Astrocyte of the cerebellum (primary cell): ENCODE measurements at places on chromosomes 6 and 20.

DNA sequence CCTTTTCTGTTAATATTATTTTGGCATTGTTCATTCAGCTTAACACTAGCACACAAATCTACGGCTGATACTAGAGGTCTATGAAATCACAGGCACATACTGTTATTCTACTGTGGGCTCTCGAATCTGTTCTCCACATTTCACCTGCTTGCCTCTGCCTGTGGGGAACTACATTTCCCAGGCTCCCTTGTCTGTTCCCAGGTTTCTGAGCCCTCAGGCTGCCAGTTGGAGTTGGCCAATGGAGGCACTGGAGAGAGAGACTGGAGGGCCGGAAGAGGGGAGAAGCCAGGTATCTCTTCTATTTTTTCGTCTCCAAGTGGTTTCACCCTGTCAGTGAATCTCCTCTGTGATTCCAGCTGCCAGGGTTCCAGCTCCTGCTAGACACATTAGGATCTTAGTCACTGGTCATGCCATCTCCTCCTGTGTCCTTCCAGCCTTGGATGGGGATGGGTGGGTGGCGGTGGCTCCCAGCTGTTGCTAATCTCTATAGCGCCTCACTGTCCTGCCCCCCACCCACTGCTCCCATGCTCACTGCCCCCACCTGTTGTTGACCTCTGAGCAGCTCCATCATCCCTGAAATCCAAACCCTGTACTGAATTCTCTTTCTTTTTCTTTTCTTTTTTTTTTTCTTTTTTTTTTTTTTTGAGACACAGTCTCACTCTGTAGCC, 188.2 kb downstream of the LRFN2 start:
- DNase-seq = no peak

DNA sequence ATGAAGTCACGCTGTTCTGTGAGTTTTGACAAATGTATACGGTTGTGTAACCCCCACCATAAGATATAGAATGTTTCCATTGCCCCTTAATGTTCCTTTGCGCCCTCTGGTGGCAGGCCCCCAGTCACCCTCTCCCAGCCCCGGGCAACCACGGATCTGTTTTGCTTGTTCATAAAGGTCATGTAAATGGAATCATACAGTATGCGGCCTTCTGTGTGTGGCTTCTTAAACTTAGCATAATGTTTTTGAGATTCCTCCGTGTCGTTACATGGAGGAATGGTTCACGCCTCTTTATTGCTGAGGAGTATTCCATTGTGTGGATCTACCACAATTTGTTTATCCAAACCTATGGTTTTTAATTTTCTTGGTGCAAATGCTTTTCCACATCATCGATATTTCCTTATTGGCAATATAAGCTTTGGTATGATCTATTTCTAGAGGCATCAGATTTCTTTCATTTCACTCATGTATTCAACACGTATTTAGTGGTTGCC, 28.4 kb downstream of the LYRM2 start:
- no peak for DNase-seq

DNA sequence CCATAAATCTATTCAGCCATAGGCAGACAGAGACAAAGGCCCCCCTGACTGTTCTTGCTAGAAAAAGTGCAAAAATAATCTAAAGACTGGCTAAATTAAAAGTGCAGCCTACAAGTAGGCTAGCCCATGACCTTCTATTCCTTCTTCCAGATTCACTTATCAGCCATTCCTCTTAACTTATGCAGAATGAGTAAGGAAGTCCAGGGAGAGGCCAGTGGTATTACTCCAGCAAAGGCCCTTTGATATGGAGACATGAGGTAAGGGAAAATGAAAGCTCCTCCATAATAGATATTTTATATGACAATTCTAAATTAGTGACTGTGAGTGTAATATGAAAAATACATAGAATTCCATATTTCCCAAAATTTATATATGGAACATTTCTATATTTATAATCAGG, 199.4 kb downstream of the TBC1D32 start:
- no peak for DNase-seq

DNA sequence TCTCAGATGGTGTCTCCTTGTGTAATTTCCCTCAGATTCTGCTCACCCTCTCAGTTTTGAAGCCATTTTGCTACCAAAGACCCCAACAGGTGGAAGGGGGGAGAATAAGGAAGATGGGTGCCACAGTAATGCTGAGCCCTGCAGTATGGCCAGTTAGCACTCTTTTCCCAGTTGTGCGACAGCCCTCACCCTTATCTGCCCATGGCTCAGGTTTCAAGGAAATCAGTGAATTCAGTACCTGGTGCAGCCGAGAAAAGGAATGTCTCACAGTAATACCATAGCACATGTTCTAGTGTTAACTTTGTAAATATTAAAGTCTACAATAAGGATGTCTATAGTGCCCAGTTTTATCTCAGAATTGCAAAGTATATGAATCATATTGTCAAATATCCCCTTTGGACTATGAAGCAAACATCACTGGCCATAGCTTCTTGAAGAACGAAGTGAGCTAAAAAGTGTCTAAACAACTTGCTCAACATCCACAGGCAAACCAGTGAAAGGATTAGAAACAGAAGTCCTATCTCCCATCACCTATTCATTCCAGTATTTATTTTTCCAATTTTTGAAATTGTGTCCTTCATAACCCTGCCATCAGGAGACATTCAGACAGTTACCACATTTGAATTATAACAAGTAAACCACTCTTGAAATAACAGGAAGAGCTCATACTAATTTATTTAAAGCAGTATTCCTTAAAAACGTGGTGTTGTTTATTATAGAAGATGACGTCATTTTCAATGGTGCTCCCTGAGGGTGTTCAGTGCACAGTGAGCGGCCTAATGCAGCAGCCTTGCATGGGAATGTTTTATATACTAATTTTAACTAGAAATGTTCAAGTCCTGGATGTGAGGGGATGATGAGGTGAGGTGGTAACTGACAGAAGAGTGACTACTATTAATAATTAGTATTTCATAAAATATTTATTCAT, 366.2 kb downstream of the TFAP2A start:
- no peak for DNase-seq

- DNase-seq = no peak
Measured at GRCh38 chr6:35067234-35067633, 73.9 kb downstream of the TCP11 start.

DNA sequence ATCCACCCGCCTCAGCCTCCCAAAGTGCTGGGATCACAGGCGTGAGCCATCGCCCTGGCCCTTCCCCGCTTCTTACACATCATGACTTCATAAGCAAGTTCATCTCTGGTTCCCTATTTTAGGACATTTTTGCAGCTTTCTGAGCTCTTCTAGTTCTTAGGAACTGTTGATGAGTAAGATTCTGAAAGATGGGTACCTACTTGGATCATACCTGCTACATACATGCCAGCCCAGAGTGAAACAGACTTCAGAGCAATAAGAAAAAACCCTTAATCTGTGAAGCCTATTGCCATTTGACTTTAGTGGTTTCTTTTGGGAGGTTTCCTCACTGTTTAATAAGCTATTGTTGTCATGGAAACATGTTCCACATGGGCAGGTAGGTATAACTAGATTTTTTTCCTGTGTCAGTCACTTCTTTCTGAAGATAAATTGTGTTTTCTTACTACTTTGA, 27.9 kb upstream of the TMEM217 start:
- DNase-seq = no peak

DNA sequence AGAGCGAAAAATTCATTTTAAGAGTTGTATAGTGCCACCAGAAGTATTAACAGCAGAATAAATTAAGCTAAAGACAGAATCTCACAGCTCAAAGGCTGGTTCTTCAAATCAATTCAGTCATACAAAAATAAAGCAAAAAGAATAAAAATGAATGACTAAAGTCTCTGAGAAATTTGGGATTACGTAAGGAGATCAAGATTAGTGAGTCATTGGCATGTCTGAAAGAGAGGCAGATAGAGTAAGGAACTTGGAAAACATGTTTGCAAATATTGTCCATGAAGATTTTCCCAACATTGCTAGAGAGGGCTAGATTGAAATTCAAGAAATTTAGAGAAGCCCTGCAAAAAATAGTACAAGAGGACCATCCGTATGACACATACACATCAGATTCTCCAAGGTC, 1413.9 kb upstream of the ADGRB3 start:
- DNase-seq = no peak

DNA sequence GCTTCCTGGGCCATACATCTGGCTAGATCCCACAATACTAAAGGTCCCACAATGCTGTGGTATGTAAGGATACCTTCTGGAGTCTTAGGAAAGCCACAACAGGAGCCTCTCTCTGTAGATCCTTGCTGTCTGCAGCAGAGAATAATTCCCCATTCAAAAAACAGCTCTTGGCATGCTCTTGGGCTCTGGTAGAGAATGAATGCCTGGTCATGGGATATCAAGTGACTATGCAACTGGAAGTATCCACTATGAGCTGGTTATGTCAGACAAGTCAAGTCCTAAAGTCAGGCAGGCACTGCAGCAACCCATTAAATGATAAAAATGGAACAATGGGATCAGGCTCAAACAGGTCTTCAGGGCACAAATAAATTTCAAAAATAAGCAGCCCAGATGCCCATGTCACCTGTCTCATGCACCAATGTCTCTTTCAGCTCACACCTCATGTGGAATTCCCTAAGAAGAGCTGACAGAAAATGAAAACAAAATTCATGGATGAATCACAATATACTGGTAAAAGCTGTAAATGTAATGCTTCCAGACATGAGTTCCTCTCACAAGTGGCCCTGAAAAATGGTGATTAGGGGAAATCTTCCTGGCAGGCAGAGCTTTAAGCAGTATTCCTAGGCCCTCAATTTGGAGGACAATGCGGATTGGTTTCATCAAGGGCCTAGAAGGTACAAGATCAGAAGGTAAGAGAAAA, 4.3 kb downstream of the AK9 start:
- DNase-seq = no peak
